ENCODE measurements at places on chromosomes 13 and 19. TPM values are rescaled to one million over a fixed set of nuclear protein-coding genes. Genes with fewer than 3 reads are reported as not detected.

- no peak for DNase-seq
- H3K4me3 ChIP-seq: no peak overlapping the region
- no peaks in the 10 kb centered on the region for H3K4me1 ChIP-seq
- H3K27ac ChIP-seq: no peak overlapping the region
- H3K27me3 ChIP-seq: no peaks in the 10 kb centered on the region
- no peaks in the 10 kb centered on the region for H3K36me3 ChIP-seq
Observed at GRCh38 chr13:74388626-74389025, 254.4 kb upstream of the KLF12 start.

DNA sequence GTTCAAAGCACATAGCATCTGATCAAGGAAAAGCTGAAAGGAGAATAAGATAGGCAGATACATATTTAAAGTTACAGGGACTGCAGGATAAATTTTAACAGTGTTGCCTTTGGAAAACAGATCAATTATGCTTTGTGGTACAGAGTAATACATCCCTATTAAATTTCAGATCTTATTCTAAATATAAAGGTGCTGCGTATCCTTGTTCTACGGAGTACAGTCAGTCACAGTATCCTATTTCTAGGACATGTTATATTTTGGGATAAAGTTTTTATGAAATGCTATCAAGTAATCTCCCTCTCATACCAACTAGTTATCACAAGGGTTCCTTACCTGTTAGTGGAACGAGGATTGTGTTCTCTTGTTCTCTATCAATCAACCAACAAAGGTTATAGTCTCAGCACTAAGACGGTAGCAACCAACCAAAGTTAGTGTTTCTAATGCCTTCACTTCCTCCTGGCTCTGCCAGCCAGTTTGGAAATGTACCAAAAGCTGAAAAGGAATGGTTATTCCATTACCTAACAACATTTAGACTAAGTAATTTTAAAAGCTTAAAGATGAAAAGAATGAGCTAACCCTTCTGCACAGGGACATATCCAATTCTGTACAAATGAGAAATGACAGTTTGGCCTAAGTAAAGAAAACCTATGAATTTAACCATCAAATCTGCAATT, 35.2 kb downstream of the TSC22D1 start:
- peaks cover 4% of the 10 kb centered on the region for H3K4me1 ChIP-seq
- H3K36me3 ChIP-seq: peaks cover 12% of the 10 kb centered on the region
- no peak for DNase-seq
- H3K27ac ChIP-seq: no peak overlapping the region
- H3K4me3 ChIP-seq: no peak overlapping the region

DNA sequence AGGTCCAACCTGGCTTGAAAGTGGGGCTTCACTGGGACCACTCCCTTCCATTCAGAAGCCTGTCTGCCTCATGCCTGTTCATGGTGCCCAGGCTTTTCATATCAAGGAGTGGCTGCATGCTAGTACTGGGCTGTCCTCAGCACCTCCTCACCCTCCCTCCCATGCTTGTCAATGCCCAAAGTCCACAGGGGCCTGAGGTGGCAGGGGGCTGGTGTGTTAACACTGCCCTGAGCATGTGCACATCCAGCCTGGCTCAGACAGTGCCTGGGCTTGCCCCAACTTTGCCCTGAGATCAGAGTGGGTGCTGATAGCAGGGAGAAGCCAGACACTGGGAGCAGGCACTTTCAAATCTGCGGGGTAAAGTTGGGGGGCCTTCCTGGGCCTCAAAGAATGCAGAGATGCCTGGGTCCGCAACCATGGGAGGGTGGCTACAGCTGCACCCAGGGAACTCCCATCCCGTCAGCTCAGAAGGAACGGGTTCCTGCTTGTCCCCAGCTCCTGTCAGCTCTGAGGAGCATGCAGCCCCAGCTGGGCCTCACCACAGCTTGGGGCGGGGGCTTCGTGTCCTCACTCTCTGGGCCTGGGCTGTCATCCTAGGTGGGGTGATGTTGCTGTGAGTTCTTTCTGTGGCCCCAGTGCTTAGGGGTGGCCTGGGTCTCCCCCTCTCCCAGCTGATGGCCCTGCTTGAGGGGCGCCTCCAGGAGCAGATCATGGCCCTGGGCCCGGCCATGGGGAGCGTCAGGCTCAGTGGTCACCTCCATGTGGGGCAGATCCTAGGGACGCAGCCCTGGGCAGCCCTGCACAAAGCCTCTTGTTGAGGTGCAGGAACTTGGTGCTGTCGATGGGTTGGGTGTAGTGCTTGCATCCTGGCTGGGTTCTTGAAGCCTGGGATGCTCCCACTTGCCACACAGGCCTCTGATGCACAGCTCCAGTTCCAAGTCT, 830.6 kb upstream of the SLITRK5 start:
- H3K27me3 ChIP-seq: no peaks in the 10 kb centered on the region
- no peak overlapping the region for H3K27ac ChIP-seq
- no peaks in the 10 kb centered on the region for H3K36me3 ChIP-seq
- no peak for DNase-seq
- no peaks in the 10 kb centered on the region for H3K4me1 ChIP-seq

GRCh38 chr13:35839806-35840205, 291.4 kb downstream of the DCLK1 start:
- no peaks in the 10 kb centered on the region for H3K36me3 ChIP-seq
- H3K4me3 ChIP-seq: no peak overlapping the region
- H3K27me3 ChIP-seq: no peaks in the 10 kb centered on the region
- no peaks in the 10 kb centered on the region for H3K4me1 ChIP-seq

GRCh38 chr19:35430409-35431144, 17.5 kb upstream of the FFAR2 start:
- no peaks in the 10 kb centered on the region for H3K36me3 ChIP-seq
- H3K4me1 ChIP-seq: no peaks in the 10 kb centered on the region
- H3K4me3 ChIP-seq: no peak overlapping the region

DNA sequence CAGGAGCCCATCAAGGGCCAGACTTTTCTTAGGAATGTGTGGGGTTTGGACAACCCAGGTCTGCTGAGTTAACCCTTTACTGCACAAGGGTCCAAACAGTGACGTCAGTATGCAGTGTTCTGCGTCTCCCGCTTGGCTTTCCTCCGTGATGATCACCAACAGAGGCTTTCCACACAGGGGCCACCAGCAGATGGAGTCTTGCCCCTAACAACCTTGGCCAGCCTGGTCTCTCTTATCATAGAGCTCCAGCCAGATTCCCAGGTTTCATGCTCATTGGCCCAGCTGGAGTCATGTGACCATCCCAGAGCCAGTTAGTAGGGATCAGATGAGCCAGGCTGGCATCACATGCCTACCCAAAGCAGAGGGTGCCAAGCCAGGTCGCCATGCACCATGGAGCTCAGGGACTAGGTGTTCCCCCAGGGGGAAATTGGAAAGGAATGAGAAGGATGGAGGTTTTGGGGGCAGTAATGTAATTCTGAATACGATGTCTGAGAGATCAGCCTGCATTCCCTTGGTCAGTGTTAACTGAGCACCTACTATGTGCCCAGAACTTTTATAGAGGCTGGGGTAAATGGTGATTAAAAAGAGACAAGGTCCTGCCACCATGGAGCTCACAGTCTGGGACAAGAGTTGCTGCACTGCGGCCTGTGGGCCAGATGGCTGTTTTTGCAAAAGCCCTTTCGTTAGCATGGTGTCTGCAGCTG, 61.2 kb downstream of the MYH14 start:
- H3K27me3 ChIP-seq: no peaks in the 10 kb centered on the region
- no peak for DNase-seq
- H3K27ac ChIP-seq: no peak overlapping the region
- no peak overlapping the region for H3K4me3 ChIP-seq

- H3K27ac ChIP-seq: no peak overlapping the region
- peaks cover 50% of the 10 kb centered on the region for H3K27me3 ChIP-seq
- no peak for DNase-seq
- no peak overlapping the region for H3K4me3 ChIP-seq
- H3K4me1 ChIP-seq: no peaks in the 10 kb centered on the region
Observed at GRCh38 chr19:40223135-40223822, 3.2 kb downstream of the CCNP start.

GRCh38 chr13:101308247-101309013, 107.9 kb downstream of the NALCN start:
- no peak overlapping the region for H3K4me3 ChIP-seq
- H3K36me3 ChIP-seq: no peaks in the 10 kb centered on the region
- no peaks in the 10 kb centered on the region for H3K4me1 ChIP-seq
- no peak for DNase-seq
- no peaks in the 10 kb centered on the region for H3K27me3 ChIP-seq

DNA sequence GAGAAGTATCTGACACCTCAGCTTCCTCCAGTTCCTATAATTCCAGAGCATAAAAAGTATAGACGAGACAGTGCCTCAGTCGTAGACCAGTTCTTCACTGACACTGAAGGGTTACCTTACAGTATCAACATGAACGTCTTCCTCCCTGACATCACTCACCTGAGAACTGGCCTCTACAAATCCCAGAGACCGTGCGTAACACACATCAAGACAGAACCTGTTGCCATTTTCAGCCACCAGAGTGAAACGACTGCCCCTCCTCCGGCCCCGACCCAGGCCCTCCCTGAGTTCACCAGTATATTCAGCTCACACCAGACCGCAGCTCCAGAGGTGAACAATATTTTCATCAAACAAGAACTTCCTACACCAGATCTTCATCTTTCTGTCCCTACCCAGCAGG, 3.1 kb downstream of the KLF5 start:
- peaks cover 47% of the 10 kb centered on the region for H3K27me3 ChIP-seq
- no peak overlapping the region for H3K4me3 ChIP-seq
- no peaks in the 10 kb centered on the region for H3K36me3 ChIP-seq
- H3K27ac ChIP-seq: no peak overlapping the region
- no peak for DNase-seq
- no peaks in the 10 kb centered on the region for H3K4me1 ChIP-seq

- peak overlapping the region; percentile 95 for H3K4me3 ChIP-seq
- peak overlapping the region; percentile 91 for H3K27ac ChIP-seq
- peak; percentile 62 for DNase-seq
Observed at GRCh38 chr19:55641426-55642152, 787 bp downstream of the ZNF580 start.

DNA sequence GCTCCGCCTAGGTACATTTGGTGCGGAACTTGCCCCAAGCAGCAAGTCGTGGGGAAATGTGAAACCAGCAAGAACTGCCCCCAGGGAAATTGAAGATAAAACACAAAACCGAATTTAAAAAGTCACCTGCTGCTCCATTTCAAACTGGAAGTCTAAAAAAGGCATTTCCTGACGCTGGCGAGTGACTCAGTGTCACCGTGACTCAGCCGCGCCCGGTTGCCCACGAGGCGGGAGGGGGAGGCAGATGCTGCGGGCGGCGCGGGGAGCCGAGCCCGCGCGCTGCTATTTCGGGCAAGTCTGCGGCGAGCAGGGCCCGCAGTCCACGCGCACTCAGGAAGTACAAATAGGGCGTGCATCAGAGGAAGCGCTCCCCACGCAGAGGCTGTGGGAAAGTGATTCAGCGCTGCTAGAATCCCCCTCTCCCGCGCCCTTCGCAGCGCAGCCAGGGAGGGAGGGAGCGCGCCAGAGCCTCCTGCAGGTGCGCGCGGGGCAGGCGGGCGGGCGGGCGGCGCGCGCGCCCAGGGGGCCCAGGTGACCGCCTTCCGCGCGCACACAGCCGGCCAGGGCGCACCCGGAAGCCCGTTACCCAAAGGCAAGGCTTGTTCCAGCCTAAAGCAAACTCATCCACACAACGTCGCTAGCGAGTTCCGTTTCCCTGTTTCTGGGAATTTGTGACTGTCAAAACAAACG, 168.8 kb downstream of the COL4A1 start:
- peak; percentile 62 for DNase-seq
- H3K4me3 ChIP-seq: peak overlapping the region; percentile 59
- H3K36me3 ChIP-seq: no peaks in the 10 kb centered on the region
- H3K27me3 ChIP-seq: peaks cover 14% of the 10 kb centered on the region

GRCh38 chr13:99495466-99496183, 5.6 kb upstream of the TM9SF2 start:
- H3K27me3 ChIP-seq: no peaks in the 10 kb centered on the region
- H3K4me3 ChIP-seq: no peak overlapping the region
- H3K27ac ChIP-seq: no peak overlapping the region

GRCh38 chr19:294946-295686, 3.9 kb upstream of the PLPP2 start:
- peak; percentile 55 for DNase-seq
- H3K4me1 ChIP-seq: no peaks in the 10 kb centered on the region
- H3K4me3 ChIP-seq: no peak overlapping the region
- H3K27ac ChIP-seq: no peak overlapping the region
- peaks cover 48% of the 10 kb centered on the region for H3K27me3 ChIP-seq

DNA sequence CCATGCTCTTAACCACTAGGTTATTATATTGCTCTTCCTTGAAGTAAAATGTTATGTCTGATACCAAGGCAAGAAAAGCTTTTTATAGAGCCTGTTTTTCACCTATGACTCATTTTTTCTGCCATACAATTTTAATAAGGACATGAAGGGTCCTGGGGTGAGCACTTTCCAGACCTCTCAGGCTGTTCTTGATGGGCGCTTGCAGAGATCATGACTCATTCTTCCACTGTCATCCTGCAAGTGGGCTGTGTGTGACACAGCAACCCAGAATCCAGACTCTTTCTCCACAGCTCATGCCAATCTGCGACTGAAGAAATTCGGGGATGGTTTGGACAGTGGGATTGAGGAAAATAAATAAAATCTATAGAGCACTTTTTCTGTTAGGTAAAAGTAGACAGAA, 506.7 kb upstream of the NBEA start:
- no peak overlapping the region for H3K4me3 ChIP-seq
- H3K27me3 ChIP-seq: no peaks in the 10 kb centered on the region
- H3K36me3 ChIP-seq: no peaks in the 10 kb centered on the region
- no peaks in the 10 kb centered on the region for H3K4me1 ChIP-seq
- DNase-seq: no peak
- H3K27ac ChIP-seq: no peak overlapping the region

GRCh38 chr19:12199757-12200419, 37.0 kb downstream of the ZNF136 start:
- H3K4me3 ChIP-seq: no peak overlapping the region
- no peaks in the 10 kb centered on the region for H3K36me3 ChIP-seq
- H3K27me3 ChIP-seq: no peaks in the 10 kb centered on the region
- no peak for DNase-seq

Gene ZNF579
- 10.3 TPM for total RNA-seq

Gene CEACAM3
- not detected for total RNA-seq

Gene PCDH8
- 0.74 TPM for total RNA-seq

Gene GRIK5
- 9.1 TPM for total RNA-seq

Gene SPIB
- total RNA-seq: 0.35 TPM

Gene OXGR1
- total RNA-seq: not detected

Gene CA11
- total RNA-seq: 11.9 TPM

Gene ZNF566
- 9.7 TPM for total RNA-seq

Gene COQ8B
- 82.5 TPM for total RNA-seq

Gene GNA15
- total RNA-seq: not detected
